Activated T-helper 2 cell treated with anti-CD3 and anti-CD28 coated beads, Interferon-gamma antibody, Interleukin-2, Interleukin-4, amounts not matched to agents 10 μg/mL and 5 μg/mL and 100 μg/mL, durations not matched to agents 14 hours and 24 hours and 36 hours (primary cell): ENCODE measurements at places on chromosomes 5 and 9.

DNA sequence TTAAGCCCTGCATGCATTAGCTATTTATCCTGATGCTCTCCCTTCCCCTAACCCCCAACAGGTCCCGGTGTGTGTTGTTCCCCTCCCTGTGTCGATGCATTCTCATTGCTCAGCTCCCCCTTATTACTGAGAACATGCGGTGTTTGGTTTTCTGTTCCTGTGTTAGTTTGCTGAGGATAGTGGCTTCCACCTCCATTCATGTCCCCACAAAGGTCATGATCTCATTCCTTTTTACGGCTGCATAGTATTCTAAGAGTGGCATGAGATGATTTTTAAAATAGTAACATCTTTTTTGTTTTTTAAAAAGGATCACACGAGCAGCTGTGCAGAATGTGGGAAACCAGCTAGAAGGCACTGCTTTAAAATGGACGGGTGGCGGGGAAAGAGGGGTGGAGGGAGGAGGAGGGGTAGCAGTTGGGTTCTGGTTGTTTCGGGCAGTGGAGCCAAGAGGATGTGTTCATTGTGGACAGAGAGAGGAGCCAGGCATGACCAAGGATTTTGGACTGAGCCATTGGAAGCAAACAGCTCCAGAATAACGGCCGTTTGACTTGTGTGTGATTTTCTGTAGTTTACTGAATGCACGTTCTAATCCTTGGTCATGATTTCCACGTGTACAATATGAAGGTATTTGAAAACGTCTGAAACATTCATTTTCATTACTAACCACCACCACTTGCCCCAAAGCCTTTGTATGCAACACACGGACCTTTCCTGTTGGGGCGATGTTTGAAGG lies 1.7 kb upstream of the TENT4A start:
- DNase-seq = no peak

DNA sequence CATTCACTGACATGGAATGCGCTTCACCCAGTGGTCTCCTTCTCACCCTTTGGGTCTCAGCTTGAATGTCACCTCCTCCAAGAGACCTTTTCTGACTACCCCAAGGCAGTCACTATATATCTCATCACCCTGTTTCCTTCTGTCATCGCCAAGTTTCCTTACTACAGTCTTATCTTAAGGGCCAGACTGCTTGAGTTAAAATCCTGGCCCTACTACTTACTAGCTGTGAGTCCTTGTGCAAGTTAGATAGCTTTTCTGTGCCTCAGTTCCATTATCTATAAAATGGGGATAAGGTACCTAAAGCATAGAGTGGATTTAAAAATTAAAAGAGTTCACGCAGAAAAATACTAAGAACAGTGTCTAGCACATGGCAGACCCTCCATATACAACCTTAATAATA lies 132.4 kb downstream of the GABBR2 start:
- DNase-seq = no peak

DNA sequence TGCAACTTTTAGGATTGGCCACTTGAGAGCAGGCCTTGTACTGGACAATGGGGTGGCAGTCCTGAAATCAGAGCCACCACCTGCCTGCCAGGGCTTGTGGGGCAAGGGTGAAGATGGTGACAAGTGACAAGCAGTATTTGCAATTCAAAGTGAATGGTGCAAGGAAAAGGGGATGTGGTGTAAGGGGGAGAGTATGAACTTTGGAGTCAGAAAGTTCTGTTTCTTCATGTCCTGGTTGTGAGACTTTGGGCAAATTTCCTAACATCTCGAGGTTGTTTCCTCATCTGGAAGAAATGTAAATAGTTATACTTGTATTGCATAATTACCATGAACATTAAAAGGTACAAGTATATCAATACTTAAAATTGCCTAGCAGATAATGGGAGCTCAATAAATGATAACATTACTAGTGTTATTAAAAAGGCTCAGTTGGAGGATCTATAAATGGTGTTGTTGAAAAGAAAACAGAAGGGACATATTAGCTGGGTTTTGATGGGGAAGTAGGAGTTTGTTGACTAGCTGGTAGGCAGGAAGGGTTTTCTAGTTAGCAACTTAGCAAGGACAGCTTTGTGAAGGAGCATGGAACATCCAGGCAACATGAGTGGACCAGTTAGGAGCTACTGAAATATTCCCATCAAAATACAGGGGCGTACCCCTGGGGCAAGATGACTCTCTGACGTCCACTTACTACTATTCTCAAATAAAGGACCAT lies 21.3 kb upstream of the MEGF9 start:
- DNase-seq = no peak

DNA sequence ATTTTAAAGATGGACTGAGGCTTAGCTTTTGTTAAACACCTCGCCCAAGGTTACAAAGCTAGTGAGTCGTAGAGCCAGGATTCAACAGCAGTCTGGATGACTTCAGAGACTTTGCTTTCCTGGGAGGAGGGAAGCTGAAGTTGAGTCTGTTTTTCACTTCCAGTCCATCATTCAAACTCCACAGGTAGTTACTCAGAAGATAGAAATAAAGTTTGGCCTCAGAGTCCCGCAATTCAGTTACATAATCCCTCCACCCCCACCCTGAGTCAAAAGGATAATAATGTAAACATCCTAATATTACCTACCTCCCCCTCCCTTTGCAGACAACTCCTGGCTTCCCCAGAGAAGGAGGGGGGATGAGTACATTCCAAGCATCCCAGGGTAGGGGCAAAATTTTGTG lies 8.1 kb downstream of the HBEGF start:
- DNase-seq = no peak

GRCh38 chr5:113311301-113311700 lies 123.5 kb downstream of the TSSK1B start:
- DNase-seq = no peak

DNA sequence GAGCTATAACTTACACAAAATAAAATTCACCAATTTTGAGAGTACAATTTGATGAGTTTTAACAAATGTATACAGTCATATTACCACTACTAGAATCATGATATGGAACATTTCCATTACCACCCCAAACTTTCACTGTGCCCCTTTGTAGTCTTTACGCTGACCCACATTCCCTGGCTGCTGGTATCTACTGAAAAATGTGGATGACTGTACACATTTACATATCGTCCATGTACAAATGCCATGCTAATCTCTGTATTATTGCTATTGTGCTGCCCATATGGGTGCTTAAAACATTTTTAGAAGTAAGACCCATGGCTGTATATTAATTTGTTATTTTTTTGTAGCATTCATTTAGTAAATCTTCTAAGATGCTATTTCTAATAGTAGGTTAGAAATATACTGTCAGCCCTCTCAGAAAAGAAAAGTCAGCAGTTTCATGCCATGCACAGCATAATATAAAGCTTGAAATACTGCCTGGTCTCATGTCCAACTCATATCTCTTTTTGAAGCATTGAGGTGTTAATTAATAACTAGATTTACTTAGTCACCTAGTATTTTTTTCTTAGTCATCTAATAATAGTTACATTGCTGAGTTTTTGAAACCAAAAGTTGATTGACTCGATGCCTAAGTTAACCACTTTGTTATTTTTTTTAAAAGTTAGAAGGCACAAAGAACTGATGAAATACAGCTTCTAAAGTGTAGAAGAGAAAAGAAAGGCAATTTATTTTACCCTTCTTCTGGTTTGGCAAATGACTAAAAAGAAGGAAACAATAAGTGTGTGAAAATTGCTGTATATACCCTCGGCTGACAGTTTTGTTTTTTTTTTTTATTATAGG lies 188.3 kb upstream of the MEF2C start:
- no peak for DNase-seq

GRCh38 chr5:118553662-118554061 lies 434.7 kb downstream of the DTWD2 start:
- no peak for DNase-seq

DNA sequence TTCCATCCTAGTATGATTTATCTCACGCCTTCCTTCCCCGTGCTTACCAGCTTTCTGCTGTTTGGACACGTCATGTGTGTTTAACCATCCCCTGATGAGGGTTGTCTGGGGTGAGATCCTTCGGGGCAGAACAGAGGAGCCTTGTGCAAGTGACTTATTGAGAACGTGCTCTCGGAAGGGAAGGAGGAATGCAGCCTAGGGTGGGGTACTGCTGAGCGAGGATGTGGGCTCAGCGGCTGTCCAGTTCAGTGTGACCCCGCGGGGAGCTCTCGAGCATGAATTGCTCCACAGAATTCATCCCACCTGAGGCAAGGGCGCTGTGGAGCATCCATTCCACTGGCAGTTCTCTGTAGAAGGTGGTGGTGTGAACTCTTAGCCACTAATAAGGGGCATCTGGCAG lies 4.0 kb downstream of the MYOZ3 start:
- DNase-seq = no peak

GRCh38 chr5:34511915-34512314 lies 144.2 kb upstream of the RAI14 start:
- DNase-seq = no peak

- DNase-seq = no peak
Observed at GRCh38 chr5:38563624-38564023, 7.2 kb upstream of the LIFR start.

DNA sequence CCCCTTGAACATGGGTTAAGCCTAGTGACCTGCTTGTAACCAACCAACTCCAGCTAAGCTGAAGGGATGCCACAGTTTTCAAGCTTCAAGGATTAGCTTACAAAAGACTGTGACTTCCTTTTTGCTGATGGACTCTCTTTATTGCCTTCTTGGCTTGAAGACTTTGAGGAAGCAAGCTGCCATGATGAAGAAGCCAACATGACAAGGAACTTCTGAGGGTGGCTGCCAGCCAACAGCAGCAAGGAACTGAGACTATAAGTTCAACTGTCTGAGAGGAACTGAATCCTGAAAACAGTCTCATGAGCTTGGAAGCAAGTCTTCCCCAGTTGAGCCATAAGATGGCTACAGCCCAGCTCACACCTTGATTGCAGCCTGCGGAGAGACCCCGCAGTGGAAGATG lies 116.1 kb upstream of the TAF11L2 start:
- DNase-seq = no peak

DNA sequence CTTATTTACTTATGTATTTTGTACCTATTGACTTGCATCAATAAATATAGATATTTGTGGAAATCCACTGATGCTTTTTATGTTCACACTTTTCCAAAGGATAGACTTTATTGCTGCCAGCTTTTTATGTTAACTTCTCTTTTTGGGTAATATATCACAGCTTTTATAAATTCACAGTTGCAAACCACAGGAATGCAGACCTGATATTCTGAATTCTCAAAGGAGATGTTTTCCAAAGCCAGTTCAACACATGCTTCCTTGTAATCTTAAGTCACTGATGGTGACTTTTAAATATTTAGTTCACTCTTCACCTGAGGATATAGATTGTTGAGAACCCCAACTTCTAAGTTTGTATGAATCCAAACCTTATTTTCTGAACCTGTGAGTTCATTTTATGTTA lies 223.4 kb upstream of the PRR16 start:
- no peak for DNase-seq

- no peak for DNase-seq
Observed at GRCh38 chr9:87324613-87325194, 173.0 kb upstream of the DAPK1 start.

DNA sequence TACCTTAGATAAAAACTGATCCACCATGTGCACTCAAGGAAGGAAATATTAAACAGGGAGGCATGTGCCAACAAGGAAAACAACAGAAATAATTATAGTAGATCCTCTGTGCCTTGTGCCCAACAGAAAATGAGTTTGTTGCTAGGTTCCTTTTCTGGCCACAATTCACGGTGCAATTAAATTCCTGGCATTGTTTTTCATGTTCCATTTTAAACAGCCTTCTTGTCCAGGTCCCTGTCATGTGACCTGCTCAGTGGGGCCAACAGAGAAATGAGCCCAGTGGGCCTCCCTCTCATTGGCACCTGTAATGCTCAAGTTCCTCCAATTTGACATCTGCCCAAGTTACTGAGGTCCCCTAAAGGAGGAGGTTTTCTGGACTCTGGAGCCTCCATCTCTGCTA lies 56.5 kb downstream of the SPOCK1 start:
- DNase-seq = no peak

GRCh38 chr9:75149841-75150241 lies 61.5 kb downstream of the OSTF1 start:
- no peak for DNase-seq

DNA sequence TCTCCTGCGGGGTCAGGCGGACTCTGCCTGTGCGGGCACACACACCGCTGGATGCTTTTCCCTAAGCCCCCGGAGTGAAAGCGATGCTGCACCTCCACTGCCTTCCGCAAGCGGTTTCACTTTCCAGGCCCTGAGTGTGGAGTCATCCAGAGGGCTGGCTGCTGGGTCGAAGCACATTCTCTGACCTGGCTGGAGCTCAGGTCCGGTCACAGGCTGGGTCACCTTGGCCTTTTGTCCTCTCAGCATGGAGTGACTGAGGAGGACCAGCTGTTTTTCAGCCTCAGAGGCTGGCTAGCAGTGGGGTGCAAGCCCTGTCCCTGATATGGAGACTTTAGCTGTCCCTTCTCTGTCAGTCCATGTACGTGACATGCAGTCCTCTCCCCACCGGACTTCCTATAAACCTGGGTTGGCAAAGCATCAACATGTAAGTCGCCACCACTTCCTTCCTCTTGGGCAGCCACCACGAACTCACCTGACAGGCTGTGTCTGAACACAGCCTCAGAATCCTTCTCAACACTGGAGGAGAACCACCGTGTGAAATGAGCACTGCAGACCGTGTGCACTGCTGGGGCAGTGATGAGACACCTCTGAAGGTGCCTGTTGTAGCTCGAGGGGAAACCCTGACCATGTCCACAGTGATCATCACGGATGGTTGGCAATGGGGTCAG lies 51.3 kb downstream of the GADD45G start:
- no peak for DNase-seq

GRCh38 chr9:124054582-124055227 lies 43.1 kb downstream of the LHX2 start:
- DNase-seq = no peak

- no peak for DNase-seq
Observed at GRCh38 chr5:61612431-61612830, 280.4 kb downstream of the ZSWIM6 start.

GRCh38 chr5:168978015-168978414 lies 322.9 kb downstream of the SLIT3 start:
- DNase-seq = no peak

DNA sequence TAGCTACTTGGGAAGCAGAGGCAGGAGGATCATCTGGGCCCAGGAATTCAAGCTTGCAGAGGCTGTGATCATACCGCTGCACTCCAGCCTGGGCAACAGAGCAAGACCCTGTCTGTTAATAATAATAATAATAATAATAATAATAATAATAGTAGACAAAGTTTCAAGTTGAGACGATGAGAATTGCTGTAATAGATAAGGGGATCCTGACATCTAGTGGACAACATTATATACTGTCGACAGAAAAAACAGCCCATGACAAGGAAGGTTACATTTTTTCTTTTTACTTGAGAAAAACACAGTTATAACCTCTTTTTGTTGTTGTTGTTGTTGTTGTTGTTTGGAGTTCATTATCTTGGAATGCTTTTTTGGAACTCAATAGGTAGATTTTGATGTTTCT lies 35.3 kb downstream of the NDFIP1 start:
- DNase-seq = no peak

DNA sequence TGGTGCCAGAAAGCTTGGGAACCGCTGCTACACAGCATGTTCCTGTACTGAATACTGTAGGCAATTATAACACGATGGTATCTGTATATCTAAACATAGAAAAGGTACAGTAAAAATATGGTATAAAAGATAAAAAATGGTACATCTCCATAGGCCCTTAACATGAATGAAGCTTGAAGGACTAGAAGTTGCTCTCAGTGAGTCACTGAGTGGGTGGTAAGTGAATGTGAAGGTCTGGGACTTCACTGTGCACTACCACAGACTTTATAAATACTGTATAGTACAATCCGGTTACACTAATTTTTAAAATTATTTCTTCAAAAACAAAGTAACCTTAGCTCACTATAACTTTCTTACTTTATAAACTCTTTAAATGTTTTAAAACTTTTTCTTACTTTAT lies 819.9 kb upstream of the GRAMD2B start:
- DNase-seq = no peak
